HFFc6 (cell line): ENCODE measurements at places on chromosomes 12 and 14.

DNA sequence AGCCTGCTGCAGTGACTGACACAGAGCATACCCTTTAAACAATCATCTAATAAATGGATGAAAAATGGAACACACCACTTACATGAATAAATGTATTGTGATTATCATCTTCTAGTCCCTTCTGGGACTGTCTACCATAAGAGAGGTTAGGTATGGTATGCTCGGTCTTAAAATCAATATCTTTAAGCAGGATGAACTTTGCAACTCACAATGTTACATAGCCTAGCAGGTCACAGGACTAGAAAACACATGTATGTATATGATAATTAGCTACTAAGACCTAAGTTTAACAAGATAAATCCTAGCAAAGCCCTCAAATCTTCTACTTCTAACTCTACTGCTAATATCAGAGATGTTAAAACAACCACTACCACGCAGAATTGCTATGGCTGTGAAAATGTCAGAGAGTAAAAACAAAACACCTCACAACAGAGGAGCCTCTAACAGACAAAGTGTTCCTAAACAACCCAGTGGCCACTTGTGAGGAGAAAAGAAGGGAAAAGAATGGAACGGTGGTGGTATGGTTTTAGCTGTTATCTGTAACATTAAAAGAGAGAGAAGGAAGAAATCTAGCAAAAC lies 139.4 kb downstream of the STXBP6 start:
- no peak for DNase-seq

- no peak for DNase-seq
Observed at GRCh38 chr12:43951286-43951685, 115.4 kb downstream of the TMEM117 start.

- DNase-seq, result peak; percentile 11
Observed at GRCh38 chr12:123801573-123802178, 39.6 kb downstream of the DNAH10 start.

DNA sequence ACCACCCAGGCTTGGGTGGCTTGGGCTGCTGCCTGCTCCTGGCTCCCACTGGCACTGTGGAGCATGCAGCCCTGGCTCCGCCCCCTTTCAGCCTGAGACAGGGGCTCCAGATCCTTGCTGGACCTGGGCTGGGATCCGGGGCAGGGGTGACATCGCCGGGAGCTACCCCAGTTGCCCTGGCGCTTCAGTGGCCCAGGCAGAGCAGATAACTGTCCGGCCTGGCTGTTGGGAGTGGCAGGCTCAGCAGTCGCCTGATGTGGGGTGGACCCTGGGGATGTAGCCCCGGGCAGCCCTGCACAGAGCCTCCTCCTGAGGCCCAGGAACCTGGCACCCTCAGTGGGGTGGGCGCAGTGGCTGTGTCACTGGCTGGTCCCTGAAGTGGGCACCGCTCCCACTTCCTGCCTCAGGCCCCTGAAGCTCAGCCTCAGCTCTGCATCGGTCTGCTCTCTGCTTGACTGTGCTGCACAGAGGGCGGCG lies 57.9 kb downstream of the FUT8 start:
- DNase-seq, result no peak

GRCh38 chr14:59159169-59159568 lies 29.3 kb upstream of the DAAM1 start:
- no peak for DNase-seq

GRCh38 chr12:82803201-82803600 lies 116.5 kb downstream of the TMTC2 start:
- no peak for DNase-seq

GRCh38 chr12:103742349-103742932 lies 98.6 kb downstream of the NT5DC3 start:
- DNase-seq, result peak; percentile 25
